KBM-7 (cell line): ENCODE measurements at places on chromosomes 11 and 22.

DNA sequence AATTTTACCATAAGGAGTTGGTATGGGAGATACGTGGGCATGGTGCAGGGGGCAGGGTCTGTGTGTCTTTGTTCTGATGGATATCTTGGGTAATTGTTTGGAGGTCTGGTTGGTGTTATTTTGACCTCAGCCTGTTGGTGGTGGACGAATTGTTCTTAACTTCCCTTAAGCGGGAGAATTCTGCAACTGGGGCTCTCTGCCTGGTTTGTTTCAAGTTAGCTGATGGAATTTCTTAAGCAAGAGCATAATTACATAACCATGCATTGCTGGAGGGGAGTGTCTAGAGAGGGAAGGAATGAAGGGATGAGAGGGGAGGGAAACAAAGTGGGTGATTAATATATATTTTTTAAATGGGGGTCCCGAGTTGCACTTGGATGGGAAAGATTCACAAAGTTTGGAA is 908.5 kb upstream of the RAG2 start:
- DNase-seq = no peak

DNA sequence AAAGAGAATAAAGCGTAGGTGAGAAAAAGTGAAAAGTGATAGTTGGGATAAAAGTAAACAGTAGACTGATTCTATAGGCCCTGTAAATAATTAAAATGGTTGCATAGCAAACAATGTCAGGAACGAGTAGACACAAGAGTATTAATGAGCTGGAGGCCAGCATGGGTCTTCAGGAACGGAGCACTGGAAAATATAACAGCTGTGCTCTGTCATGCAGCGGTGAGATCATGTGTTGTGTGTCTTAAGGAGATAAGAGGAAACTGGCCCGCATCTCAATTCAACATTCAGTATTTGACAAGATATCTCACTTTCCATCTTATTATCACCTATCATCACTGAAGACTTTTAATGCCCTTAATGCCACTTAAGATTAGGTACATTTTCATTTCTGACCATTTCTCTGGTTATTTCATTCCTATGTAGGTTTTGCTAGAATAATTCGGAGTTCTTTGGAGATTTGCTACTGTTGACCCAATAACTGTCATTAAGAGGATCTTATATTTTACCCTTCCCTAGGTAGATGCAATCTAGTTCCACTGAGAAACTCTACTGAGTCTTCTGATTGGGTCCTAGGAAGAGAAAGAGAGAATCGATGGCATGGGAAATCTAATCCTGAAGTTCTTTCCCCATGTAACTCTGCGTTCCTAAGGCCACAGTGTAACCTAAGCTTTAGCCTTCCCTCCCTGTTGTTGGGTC is 35.5 kb upstream of the VWA5A start:
- no peak for DNase-seq

- no peak for DNase-seq
Measured at GRCh38 chr11:12733091-12733490, 58.9 kb downstream of the TEAD1 start.

DNA sequence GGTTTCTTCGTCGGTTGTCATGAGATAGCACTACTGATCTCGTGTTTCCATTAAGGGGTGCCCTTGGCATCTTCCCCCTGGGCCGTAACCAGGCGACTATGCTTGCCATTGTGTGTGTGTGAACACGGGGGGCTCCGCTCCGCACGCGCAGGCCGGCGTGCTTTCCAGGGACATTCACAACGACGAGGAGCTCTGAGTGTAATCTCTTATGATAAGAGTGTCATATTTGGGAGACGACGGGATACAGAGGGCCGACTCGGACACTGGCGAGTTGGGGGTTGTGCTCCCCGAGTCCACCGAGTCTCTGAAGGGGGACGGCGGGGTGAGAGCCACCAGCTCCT is 170.9 kb upstream of the CTSC start:
- DNase-seq = no peak

DNA sequence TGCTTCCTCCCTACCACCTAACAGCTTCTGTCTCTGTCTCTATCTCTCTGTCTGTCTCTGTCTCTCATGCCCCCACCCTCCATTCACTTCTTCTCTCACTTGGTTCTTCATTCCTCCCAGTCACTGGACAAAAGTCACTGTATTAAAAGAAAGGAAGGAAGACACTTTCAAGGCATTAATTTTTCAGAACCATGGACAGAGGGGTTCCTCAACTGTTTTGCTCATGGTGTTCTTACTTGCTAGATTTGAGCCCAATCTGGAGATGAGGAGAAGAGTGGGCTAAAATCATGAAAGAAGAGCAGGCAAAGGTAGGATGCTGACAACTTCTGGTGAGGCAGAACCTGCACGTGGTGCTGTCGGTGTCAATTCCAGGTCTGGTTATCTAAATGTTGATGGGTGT is 116.7 kb upstream of the LARGE1 start:
- peak; percentile 8 for DNase-seq

DNA sequence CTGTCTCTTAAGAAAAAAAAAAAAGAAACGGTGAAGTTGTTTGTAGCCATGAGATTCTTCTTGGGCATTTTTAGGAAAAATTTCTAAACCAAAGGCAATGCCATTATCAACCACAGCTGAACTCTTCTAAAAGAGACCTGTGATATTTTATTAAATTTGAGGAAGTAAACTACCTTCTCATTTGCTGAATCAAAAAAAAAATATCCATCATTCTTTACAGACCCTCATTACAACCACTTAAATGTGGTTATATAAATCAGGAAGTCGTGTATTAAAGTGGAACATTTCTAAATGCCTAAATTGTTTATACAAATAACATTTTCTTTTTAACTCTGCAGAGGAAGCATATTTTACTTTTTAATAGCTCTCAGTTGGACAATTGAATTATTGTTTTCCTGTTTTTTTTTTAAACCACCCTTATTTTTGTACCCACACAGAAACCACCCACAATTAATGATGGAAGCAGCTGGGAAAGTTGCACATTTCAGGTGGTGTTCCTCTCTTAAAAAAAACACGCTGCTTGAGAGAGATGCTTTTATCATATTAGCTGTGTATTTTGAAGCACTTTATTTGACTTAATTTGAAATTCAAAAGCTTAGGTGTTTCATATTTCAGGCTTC is 91.2 kb downstream of the ARHGAP42 start:
- no peak for DNase-seq

GRCh38 chr22:30310881-30311771 is 15.6 kb downstream of the TBC1D10A start:
- no peak for DNase-seq

DNA sequence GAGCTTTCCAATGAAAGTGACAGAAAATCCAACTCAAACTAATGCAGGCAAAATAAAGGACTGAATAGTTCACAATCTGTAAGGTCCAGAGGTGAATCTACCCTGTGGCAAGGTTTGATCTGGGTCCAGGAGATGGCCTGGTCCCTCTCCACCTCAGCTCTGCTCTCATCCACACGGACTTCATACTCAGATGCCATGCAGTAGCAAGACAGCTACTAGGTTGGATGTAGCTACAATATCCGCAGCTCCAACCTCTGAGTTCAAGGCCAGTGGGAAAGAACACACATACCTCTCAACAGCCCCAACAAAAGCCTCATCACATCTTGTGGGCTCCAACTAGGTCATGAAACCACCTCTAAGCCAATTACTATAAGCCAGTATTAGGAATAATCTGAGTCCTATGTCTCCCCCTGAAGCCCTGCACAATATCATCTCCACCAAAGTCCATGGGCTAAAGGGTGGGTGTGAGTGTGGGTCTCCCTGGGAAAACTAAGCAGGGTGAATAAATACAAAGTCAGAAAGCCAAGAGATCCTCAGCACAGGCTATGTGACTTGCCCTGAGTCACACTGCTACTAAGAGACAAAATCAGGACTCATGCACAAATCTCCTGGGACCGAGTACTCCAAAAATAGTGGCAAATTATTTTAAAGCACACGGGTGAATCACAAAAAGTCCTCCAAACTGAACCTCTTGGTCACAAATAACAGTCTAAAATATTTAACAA is 78.8 kb downstream of the LARGE1 start:
- DNase-seq = no peak

GRCh38 chr11:93740730-93741093 is 583 bp downstream of the TAF1D start:
- DNase-seq = peak; percentile 72

GRCh38 chr11:134901542-134901941 is 489.5 kb upstream of the B3GAT1 start:
- DNase-seq = no peak

DNA sequence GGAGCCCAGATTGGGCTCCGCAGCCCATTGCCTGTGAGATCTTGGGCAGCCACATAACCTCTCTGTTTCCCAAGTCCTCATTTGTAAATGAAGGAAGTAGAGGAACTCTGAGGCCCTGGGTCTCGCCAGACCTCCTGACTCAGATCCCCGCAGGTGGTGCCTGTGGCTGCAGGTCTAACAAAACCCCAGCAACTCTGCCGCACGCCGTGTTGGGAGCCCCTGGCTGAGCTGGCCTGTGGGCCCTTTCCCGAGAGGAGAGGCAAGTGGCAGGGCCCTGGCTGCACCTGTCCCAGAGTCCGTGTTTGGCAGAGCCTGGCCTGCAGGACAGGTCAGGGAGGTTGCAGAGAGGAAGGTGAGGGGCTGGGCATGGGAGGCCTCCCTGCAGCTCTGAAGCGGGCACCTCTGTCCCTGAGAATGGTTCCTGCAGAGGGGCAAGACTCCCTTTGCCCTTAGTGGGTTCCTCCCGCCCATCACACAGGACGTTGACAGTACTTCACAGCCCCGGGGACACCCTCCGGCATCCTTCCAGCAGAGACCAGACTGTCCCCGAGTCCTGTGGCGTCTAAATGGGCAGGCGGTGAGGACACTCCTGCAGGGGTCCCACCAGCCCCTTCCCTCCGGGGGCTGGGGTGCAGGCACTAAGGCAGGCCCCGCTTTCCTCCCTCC is 67.7 kb downstream of the ARHGAP8 start:
- no peak for DNase-seq

DNA sequence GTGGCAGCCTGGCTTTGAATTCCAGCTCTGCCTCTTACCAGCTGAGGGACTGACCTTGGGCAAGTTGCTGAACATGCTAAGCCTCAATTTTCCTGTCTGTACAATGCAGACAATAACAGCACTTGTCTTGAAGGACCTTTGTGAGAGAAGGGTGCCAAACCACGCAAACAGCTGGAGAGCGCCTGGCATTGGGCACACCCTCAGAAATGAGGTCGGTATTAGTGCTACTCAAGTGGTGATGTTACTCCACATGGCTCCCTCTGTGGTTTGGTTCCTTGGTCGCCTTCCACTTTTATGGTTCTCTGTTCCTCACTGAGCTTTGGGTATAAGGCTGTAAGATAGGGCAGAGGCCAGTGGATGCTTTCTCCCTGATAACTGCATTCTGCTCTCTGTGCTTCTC is 8.2 kb downstream of the UBASH3B start:
- no peak for DNase-seq

DNA sequence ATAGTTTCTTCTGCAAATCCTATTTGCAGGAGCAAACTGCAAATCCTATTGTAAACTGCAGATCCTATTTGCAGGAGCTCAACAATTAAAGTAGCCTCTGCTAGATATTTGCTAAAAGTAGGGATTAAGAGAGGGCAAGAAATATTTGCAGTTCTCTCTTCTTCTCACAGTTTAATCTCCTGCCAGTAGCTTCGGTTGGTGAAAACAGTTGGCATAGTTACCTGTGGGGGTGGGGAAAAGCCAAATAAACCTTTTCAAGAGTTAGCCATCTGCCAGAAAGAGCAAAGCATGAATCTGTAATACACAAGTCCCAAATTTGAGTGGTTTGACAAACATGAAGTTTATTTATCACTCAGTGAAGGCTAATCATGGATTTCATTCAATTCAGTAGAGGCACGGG is 942.5 kb downstream of the JRKL start:
- DNase-seq = no peak

- DNase-seq = no peak
Measured at GRCh38 chr11:100887659-100888058, 200.6 kb downstream of the ARHGAP42 start.

GRCh38 chr11:78492973-78493372 is 75.4 kb upstream of the GAB2 start:
- no peak for DNase-seq

DNA sequence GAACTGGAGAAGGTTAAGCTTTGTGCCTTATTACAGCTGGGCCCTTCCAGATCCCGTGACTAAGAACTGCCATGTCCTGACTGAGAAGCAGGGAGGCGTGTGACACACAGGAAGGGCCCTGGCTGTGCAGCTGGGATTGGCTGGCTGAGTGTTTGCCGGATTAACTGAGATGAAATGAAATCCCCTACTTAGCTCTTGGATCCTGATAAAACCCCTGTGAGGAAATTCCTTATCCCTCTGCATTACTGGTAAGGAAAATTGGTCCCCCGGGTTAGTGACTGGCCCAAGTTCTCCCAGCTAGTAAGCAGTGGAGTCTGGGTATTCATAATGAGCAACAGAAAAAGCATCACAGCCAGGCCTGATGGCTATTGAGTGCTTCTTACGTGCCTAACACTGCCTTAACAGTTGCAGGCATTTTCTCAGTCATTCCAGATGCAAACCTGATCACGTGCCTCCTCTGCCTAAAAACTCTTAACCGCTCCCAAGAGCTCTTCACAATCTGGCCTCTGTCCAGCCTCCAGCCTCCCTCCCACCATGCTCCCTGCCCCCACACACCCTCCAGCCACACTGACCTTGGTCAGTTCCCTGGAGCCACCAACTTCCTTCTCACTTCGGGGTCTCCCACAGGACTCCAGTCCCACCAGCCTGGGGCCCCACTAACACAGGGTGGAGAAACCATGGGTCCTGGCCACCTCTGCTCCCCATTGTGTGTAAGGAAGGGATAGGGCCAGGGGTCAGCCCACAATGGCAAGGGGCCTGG is 37.8 kb downstream of the ARRB1 start:
- no peak for DNase-seq

DNA sequence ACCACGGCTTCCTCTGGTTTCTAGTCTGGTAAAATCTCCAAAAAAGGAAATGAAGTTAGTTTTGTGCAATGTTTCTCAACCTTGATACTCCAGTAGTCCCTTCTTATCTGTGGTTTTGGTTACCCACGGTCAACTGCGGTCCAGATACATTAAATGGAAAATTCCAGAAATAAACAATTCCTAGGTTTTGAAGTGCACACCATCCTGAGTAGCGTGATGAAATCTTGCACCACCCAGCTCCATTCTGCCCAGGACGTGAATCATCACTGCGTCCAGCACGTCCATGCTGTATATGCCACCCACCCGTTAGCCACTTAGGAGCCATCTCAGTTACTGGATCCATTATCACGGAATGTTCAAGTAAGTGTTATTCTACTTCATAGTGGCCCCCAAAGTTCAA is 117.0 kb downstream of the FBXO7 start:
- no peak for DNase-seq

- DNase-seq = no peak
Measured at GRCh38 chr22:29078036-29078868, 5.4 kb downstream of the KREMEN1 start.

- no peak for DNase-seq
Measured at GRCh38 chr11:44834846-44835245, 108.1 kb downstream of the TSPAN18 start.

- no peak for DNase-seq
Measured at GRCh38 chr22:40202225-40202944, 24.7 kb downstream of the TNRC6B start.
